ENCODE measurements at places on chromosomes 5 and 9. TPM values are rescaled to one million over a fixed set of nuclear protein-coding genes. Genes with fewer than 3 reads are reported as not detected.

DNA sequence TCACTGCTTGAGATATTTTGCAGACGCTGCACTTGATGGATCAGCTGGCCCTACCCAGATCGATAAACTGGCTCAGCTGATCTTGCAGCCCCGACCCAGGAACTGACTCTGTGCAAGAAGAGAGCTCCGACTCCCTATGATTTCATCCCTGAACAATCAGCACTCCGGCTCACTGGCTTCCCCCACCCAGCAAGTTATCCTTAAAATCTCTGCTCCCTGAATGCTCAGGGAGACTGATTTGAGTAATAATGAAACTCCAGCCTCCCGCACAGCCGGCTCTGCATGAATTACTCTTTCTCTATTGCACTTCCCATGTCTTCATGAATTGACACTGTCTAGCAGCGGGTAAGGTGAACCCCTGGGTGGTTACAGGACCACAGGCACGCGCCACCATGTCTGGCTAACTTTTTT lies 16.9 kb upstream of the NANS start:
- no peak for DNase-seq

- no peak for DNase-seq
Observed at GRCh38 chr5:132725745-132726144, 11.6 kb downstream of the KIF3A start.

DNA sequence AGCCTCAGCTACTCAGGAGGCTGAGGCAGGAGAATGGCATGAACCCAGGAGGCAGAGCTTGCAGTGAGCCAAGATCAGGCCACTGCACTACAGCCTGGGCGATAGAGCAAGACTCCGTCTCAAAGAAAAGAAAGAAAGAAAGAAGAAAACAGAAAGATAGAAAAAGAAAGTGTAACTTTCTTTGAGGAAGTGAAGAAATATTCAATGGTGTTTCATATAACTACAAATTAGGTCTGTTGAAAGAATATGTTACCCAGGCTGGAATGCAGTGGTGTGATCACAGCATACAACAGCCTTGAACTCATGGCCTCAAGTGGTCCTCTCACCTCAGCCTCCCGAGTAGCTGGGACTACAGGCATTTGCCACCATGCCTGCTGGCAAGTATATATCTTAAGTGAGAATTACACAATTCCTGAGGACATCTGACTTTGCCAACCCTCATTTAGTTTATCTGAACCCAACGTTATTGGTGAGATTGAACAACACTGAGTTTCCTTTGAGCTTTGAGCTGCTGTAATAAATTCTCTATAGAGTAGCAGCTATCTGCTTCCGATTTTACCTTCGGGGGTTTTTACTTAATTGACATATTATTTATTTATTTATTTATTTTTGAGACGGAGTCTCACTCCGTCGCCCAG lies 2.0 kb upstream of the FAF2 start:
- DNase-seq, result no peak

- no peak for DNase-seq
Observed at GRCh38 chr9:116653348-116654058, 33.6 kb upstream of the TRIM32 start.

- no peak for DNase-seq
Observed at GRCh38 chr9:73370053-73370452, 218.4 kb downstream of the ANXA1 start.

DNA sequence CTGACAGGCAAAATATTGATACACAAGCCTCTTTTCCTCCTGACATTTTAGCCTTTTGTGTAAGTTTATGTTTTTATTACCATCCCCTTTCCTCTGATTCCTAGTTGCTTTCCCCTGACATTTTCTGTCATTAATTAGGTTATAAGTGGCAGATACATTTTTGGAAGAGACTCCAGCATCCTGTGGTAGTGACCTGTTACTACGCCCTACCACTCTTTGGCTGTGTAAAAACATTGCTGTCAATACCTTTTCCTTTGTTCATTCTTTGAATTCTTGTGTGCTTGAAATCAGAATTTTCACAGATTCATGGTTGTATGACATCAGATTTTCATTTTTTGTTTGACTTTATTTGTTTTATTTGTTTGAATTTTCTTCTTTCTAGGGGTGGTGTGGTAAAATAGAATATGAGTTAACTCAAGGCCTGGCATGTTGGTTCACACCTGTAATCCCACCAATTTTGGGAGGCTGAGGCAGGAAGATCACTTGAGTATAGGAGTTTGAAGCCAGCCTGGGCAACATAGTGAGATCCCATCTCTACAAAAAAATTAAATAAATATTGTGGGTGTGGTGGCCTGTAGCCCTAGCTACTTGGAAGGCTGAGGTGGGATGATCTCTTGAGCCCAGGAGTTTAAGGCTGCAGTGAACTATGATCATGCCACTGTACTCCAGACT lies 43.4 kb downstream of the UBE2R2 start:
- DNase-seq, result no peak

DNA sequence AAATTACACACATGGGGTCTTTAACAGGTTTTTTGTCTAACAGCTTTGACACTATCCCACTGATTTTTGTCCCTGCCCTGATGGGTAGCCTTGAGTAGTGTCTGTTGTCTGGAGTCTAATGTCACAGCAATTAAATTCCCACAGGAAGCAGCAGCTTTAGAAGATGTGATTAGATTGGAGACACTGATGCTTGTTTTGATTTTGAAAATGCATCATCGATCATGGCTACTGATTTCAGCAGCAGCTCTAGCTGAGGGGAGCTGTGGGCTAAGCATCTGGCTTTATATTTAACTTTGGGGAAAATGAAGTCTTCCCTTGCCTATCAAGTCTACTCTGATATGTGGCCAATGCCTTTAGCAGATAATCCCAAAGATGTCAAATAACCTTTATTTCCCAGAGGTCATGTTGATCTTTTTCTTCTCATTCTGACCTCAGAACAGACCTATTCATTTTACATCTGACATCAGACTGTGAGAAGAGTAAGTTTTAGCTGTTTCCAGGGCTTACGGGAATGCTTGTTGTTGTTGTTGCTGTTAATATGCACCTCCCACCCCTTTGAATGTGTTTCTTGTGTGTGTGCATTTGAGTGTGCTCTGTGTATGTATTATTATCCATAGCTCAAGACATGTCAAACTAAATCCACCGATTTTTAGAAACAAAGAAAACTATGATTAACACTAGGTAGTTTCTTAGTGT lies 704.9 kb upstream of the NUDT12 start:
- DNase-seq, result no peak

GRCh38 chr5:161263191-161263590 lies 283.3 kb downstream of the GABRB2 start:
- DNase-seq, result no peak

DNA sequence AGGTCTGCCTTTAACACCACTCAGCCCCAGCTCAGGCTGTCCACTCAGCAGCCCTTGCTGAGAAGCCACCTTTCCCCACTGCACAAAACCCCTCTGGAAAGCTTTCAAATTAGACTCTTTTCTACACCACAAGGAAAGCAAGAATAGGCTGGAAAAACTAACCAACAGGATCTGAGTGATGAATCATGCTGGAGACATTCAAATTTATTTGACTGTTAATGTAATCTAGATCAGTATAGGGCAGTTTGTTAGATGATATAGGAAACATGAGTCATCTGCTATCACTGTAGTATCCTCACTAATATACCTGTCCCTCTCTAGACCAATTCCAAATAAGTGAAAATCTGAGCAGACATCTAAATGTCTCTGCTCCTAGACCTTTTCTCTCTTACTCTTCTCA lies 127.8 kb upstream of the PAM start:
- DNase-seq, result no peak

DNA sequence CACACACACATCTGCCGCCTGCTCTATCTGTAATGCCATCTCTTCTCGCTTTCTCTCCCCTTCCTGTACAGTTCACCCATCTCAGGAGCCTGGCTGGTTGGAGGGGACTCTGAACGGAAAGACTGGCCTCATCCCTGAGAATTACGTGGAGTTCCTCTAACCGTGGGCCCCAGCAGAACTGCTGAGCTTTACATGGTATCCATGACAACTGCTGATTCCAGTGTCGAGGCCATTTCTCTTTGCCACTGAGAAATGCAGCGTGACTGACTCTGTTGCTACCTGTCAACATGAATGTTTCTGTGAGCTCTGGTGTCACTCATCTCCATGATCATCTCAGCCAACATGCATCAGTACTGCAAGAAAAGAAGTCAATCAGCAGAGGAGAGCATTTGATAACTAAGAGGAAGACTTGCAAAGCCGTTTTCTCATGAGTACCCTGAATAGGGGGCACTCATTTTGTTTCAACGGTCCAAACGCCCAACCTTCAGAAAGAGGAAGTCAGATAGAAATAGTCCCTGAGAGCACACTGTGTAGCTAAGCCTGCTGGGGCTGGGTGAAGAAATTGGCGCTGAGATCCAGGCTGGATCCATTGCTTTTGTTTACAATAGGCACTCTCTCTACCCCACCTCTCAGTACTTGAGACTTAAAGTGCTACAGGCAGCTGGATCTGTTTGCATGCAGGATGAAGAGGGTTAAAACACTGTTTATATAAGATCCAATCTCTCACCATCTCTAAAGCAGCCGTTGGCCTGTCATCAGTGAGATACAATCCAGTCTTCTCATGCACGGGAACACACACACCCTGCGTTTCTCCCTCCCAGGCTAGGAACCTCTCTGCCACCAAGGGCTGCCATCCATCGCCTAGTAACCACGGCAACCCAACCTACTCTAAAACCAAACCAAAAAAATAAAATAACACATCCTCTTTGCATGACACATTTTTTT lies 180.9 kb downstream of the NR3C1 start:
- DNase-seq, result no peak

- no peak for DNase-seq
Observed at GRCh38 chr9:137761032-137761431, 116.5 kb upstream of the CACNA1B start.

DNA sequence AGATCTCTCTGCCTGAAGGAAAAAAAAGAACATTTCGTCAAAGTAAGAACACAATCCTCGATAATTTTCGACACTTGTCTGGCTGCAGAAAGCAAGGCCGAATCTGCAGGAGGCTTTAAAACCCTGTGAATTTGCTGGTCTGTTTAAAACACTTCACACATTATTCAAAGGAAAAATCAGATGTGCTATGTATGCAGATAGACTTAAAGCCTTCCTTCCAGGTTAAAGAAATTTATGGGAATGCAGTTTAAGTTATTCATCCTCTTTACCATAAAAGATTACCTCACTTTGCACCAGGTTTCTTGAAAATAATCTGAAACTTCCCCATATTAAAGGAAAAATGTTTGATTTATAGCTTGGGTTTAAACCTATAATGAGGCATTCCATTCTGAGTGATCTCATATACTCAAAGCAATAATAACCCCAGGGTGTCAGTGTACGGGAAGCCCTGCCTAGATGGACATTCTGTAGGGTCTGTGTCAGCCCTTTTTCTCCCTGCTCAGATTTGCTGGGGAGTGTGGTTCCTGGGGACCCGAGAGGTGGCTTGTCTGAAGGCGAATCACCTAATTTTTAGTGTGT lies 323.5 kb upstream of the SLC24A2 start:
- no peak for DNase-seq

DNA sequence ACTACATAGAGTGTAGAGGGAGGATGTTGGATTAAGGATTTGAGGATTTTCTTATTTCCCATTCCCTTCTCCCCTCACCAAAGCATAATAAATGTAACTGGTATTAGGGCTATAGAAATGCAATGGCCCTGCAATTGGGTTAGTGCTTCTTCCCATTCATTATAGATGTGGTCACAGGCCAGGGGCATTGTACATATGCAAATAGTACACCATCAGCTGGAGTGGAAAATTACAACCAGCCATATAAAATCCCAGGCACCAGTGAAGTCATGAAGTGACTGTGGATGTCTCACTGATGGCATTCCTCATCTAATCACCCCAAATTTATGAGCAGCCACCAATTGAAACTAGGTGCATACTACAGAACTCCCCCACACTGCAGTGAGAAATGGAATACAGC lies 105.9 kb downstream of the PLK2 start:
- no peak for DNase-seq

DNA sequence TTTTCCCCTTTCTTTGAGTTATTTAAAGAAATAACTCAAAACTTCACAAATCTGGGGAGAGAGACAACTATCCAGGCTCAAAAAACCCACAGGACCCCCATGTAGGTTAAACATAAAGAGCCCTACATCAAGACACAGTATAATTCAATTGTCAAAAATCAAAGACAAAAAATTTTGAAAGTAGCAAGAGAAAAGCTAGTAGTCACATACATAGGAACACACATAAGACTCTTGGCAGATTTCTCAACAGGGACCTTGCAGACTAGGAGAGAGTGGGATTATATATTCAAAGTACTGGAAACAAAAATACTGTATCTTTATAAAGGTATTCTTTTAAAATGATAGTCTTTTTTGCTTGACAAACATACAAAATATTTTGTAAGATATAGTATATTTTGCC lies 296.9 kb downstream of the OSTF1 start:
- no peak for DNase-seq

DNA sequence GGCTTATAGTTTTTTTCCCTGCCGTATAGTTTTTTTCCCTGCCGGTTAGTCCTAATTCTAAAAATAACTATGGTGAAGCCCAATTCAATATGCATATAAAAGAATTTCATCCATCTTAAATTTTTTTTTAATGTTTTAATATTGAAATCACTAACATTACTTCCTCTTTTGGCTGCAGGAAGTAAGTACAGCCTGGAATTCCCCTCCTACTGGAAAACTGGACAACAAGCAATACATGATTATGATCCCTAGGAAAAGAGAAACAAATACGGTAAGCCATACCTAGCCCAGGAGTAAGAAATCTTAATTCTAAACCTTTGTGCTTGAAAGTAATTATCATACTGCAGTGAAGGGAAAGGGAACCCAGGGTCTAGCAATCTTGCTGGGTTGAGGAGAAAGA lies 119.0 kb downstream of the NR3C1 start:
- no peak for DNase-seq

- no peak for DNase-seq
Observed at GRCh38 chr9:36485647-36486328, 85.7 kb upstream of the RNF38 start.

GRCh38 chr5:135444881-135445280 lies 2.3 kb downstream of the DCANP1 start:
- DNase-seq, result no peak

Gene ARL15
- total RNA-seq, result 18.4 TPM

Gene COL15A1
- total RNA-seq, result 16.0 TPM

Gene POLR1E
- total RNA-seq, result 10.8 TPM

Gene SPINK7
- not detected for total RNA-seq

Gene TAF1L
- total RNA-seq, result not detected

Measured in colonic mucosa (tissue), 4 donors.